ENCODE measurements at places on chromosomes 11 and 22.

DNA sequence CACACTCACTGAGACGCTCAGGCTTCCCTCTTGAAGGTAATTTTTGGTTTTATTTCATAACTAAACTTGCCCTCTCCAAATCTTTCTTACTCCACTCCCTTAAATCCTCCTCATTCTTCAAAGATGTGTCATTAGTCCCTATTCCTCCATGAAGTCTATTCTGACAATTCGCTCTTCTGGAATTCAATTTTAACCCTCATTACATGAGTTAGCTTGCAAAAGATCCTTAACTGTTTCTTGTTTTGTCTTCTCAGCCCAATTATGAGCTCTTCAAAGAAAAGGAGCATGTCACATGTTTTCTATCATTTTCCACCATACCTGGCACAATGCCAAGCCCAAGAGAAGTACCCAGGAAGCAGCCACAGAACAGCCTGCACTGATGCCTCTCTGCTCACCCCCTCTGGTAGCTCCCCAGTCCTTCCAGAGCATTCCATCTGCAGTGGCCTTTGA, 13.0 kb downstream of the GALNT18 start:
- DNase-seq, result peak; percentile 32

DNA sequence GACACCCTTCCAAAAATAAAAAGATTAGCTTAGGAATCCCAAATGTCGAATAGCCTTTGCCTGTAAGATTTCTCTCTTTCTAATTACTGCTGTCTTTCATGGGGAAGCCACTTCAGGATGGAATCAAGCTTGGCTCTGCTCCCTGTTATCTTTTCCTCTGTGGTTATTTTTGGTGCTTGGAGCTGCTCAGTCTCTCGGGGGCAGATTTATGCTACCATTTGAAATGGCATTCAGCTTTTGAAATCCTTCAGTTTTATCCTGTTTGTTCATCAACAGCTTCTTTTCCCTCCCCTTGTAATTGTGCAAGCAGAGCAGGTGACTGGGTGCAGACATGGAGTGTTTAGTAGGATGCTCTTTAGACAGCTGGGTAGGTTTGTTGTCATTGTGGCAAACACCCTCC, 111.0 kb downstream of the DBX1 start:
- no peak for DNase-seq

- DNase-seq, result no peak
These were observed 27.3 kb upstream of the ASPHD2 start for GRCh38 chr22:26401726-26402125.

- DNase-seq, result no peak
These were observed 10.8 kb upstream of the MS4A13 start for GRCh38 chr11:60504219-60504905.

- DNase-seq, result no peak
These were observed 15.8 kb downstream of the TMEM258 start for GRCh38 chr11:61776561-61777075.

DNA sequence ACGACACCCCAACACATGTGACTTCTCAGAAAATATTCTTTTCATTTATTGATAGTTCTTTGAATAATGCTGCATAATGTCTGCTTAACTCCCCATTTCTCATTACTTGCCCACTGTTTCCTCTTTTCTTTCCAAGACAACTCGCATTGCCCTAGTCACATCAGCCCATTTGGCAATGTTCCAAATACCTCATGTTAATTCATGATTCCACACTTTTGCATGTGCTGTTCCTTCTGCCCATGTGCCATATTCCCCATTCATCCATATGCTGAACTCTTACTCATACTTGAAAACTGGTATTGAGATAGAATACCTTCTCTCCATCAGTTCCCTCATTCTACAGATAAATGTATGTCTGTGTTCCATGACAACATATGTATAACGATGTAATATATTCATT, 993.7 kb downstream of the OPCML start:
- DNase-seq, result no peak

DNA sequence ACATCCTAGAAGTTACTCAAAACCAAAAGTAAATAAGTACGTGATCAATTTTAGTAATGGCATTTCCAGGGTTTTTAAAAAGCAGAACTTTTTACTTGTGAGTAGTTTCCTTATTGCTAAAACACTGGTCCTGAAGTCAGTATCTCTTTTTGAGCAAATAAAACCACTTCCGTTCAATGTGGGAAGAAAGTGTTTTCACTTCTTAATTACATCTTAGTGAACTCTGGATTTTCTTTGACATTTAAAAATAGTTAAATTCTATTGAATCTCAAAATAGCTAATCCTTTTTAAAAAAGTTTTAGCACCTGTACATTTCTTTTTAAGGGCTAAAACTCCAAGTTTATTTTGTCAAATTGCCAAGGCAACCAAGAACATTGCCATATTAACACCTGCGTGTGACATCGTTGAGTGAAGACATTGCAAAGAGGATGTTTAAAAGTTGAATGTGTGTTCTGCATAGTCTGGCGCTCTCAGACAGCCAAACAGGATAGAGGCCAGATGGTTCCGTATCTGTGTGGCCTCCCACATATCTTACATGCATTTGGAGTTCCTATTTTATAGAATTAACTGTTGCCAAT, 17.2 kb upstream of the OR5B21 start:
- no peak for DNase-seq

Measured in NCI-H2029 treated with DMSO at 0.1 percent for 48 hours (cell line).